Stimulated activated CD8-positive, alpha-beta memory T cell treated with anti-CD3 and anti-CD28 coated beads, Interleukin-2, amount 100 ng/mL, for 1 hour (primary cell): ENCODE measurements at places on chromosomes 6 and 20.

DNA sequence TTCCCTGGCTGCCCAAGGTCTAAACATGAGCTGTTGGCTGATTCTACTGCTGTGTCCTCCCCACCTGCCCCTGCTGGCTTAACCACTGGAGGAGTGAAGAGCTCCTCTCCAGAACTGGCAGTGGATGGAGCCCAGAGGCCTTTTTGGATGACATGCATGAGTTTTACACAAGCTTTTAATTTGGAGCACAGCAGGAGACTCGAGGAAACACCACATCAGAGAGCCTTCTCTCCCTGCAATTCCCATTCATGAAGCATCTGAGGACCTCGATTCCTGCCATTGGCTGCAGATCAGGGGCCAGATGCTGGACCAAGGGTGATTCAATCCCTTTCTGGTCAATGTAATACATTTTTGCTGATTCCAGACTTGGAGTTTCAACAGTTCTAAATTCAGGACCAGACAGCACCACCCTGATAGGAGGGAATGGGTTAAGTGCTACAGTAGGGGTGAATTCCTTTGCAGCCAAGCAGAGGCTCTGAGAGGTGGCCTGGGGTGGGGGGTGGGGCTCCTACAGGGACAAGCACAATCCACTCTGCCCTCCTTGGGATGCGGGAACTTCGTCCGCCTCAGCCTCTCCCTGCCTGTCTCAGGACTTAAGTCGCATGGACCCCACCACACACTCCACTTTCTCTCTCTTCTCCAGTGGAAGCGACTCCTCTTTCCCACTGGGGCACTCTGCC, 599 bp upstream of the PSORS1C1 start:
- no peak for DNase-seq

GRCh38 chr6:116008470-116009243, 52.0 kb downstream of the FRK start:
- DNase-seq = no peak

DNA sequence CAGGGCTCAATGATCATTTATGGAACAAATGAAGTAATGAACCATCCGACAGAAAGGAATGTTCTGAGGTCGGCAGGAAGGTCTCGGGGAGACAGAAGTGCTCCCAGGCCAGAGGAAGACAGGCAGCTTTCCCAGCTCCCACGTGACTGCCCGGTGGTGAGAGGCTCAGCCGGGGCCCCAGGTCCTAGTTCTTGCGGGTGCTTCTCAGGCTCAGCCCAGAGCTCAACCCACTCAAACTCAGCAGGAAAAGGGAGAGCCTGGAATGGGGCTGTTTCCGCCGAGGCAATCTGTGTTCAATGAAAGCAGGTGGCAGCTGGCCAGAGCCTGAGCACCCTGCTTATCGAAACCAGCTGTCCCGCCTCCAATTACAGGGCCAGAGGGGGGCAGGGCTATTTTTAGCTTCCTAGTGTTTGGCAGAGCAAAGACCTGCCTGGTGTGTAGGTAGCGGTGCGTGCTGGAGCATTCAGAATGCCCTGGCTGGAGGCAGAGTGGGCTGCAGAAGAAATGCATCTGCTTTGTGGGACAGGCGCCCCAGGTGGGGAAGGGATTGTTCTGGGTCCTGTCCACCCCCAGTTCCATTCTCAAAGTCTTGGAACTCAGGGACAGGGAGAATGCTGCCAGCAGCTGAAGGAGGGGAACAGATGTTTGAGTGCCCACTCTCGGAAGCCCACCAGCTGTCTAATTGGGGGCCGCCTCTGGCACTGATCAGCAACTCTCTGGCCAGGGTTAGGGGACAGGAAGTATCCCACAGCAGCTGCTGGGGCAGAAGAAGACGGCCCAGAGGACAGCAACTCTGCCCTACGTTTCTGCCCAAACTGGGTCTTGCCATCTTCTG, 145.1 kb downstream of the PREX1 start:
- DNase-seq = no peak

- DNase-seq = no peak
Observed at GRCh38 chr6:116267836-116268588, 11.7 kb downstream of the TSPYL1 start.
